CD4-positive, alpha-beta T cell (primary cell): ENCODE measurements at places on chromosomes 16 and 17. TPM values are rescaled to one million over a fixed set of nuclear protein-coding genes. Genes with fewer than 3 reads are reported as not detected.

DNA sequence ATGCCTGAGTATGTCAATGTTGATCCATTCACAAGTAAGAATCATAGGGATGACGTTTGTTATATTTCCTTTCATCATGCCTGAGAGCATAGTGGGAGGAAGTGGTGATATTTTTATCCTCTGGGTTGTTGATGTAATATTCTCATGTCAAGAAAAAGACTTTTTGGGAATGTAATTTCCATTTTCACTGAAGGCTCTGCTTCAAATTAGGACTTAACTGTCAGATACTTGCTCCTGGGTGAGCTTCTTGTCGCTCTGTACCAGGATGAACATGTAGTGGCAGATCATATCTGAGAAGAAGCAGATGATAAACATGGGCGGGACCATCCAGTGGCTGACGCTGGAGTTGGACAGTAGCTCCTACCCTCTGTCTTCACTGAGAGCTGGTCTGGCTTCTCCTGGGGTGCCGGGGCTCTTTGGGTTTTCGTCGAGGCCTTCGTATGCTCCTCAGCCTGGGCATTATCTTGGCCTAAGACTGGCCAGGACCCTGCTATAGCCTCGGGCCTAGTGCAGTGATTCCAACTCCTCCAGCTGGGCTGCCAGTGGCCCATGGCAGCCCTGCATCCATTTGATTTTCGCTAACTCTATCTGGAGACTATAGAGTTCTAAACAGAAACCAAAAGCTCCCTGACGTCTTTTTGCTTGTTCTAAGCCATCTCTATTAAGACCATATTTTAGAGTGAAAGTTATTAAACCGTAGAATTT lies 19.7 kb downstream of the CYB5B start:
- peaks cover 23% of the 10 kb centered on the region for H3K4me1 ChIP-seq
- H3K36me3 ChIP-seq: peaks cover 23% of the 10 kb centered on the region
- peak overlapping the region; percentile 73 for H3K27ac ChIP-seq
- H3K27me3 ChIP-seq: no peaks in the 10 kb centered on the region

DNA sequence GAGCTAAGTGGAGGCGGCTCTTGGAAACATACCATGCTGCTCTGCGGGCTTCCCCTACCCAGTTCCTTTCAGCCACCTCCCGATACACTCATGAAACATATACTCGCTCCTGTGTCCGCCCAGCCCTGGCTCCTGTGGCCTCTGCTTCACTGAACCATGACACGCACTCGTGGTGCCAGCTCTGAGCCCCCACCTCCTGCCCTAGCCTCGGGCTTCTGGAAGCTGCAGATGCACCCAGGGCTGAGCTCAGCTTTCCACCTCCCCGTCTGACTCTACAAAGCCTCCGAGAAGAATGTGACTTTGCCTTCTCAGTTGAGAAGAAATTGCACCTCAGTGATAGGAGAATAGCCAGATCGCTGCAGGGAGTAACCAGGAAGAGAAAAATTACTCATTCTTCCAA lies 11.0 kb downstream of the CALB2 start:
- H3K4me3 ChIP-seq: no peak overlapping the region
- H3K4me1 ChIP-seq: no peaks in the 10 kb centered on the region
- H3K36me3 ChIP-seq: no peaks in the 10 kb centered on the region
- no peak overlapping the region for H3K27ac ChIP-seq
- no peak for DNase-seq
- peaks cover 11% of the 10 kb centered on the region for H3K27me3 ChIP-seq

The IL34 gene
- total RNA-seq: 0.88 TPM

The UNC13D gene
- 110 TPM for total RNA-seq

The TRIM37 gene
- 18.0 TPM for total RNA-seq

- no peak overlapping the region for H3K27ac ChIP-seq
- DNase-seq: no peak
- no peaks in the 10 kb centered on the region for H3K27me3 ChIP-seq
- H3K36me3 ChIP-seq: no peaks in the 10 kb centered on the region
- no peak overlapping the region for H3K4me3 ChIP-seq
- H3K4me1 ChIP-seq: peaks cover 6% of the 10 kb centered on the region
Measured at GRCh38 chr16:56298948-56299596, 107.8 kb downstream of the GNAO1 start.

The KCNJ12 gene
- total RNA-seq: not detected

GRCh38 chr16:11721781-11722467 lies 20.7 kb downstream of the TXNDC11 start:
- no peak overlapping the region for H3K27ac ChIP-seq
- DNase-seq: no peak
- H3K27me3 ChIP-seq: no peaks in the 10 kb centered on the region
- no peak overlapping the region for H3K4me3 ChIP-seq
- H3K4me1 ChIP-seq: no peaks in the 10 kb centered on the region

DNA sequence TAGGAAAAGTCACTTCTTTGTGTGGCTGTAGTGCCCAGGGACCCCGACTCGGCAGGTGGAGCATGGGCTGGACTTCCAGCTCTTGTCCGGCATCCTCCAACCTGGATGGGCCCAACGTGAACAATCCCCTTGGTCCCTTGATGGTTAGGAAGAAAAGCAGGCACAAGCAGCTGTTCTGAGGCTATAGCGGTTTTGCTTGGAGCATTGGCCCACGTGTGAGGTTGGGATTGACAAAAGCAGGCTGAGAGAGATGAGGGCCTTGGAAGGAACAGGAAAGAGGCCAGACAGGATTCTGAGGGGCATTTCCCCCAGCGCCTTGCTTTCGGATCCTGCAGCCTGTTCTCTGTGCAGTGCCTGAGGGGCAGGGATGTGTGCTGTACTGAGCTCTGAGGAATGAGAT lies 28.1 kb downstream of the SCNN1B start:
- no peak for DNase-seq
- no peaks in the 10 kb centered on the region for H3K4me1 ChIP-seq
- no peaks in the 10 kb centered on the region for H3K36me3 ChIP-seq
- no peaks in the 10 kb centered on the region for H3K27me3 ChIP-seq
- no peak overlapping the region for H3K4me3 ChIP-seq
- H3K27ac ChIP-seq: no peak overlapping the region

DNA sequence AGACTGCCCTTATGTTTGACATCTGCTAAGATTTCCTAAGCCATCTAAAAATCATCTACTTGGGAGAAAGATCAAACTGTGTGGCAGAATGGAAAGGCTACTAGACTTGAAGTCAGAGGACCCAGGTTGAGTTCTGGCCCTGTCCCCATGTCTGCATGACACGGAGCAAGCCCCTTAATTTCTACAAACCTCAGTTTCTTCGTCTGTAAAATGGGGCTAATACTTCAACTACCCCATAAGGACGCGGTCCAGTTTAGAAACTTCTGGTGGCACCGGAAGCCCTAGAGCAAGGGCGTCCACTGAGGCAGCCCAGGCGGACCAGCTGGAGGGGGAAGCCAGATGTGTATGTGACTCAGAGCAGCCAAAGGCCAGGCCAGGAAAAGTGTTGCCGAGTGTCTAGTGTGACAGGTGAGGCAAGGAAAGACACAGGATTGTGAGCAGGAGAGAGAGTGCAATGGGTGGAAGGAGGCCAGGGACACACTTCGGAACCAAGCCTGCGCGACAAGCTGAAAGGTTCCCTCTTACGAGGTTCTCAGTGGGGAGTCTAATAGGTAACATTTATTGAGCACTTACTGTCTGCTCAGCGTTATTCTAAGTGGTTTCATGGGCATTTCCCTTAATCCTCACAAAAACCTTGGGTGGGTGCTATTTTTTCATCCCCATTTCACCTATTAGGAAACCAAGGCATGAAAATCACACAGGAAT lies 17.8 kb upstream of the PITPNM3 start:
- DNase-seq: no peak
- H3K27ac ChIP-seq: no peak overlapping the region
- no peak overlapping the region for H3K4me3 ChIP-seq
- no peaks in the 10 kb centered on the region for H3K27me3 ChIP-seq
- H3K36me3 ChIP-seq: peaks cover 5% of the 10 kb centered on the region

- peak; percentile 7 for DNase-seq
- H3K27me3 ChIP-seq: no peaks in the 10 kb centered on the region
- H3K4me3 ChIP-seq: peak overlapping the region; percentile 54
- H3K4me1 ChIP-seq: peaks cover 51% of the 10 kb centered on the region
- H3K27ac ChIP-seq: peak overlapping the region; percentile 30
- peaks cover 1% of the 10 kb centered on the region for H3K36me3 ChIP-seq
Measured at GRCh38 chr16:89764711-89765201, 43.4 kb downstream of the ZNF276 start.

GRCh38 chr16:86375364-86375763 lies 135.0 kb upstream of the FOXF1 start:
- H3K4me1 ChIP-seq: no peaks in the 10 kb centered on the region
- H3K27ac ChIP-seq: no peak overlapping the region
- H3K36me3 ChIP-seq: no peaks in the 10 kb centered on the region
- H3K4me3 ChIP-seq: no peak overlapping the region
- no peaks in the 10 kb centered on the region for H3K27me3 ChIP-seq
- DNase-seq: no peak

- H3K4me1 ChIP-seq: peaks cover 58% of the 10 kb centered on the region
- no peak overlapping the region for H3K27ac ChIP-seq
- DNase-seq: no peak
- no peaks in the 10 kb centered on the region for H3K27me3 ChIP-seq
- no peaks in the 10 kb centered on the region for H3K36me3 ChIP-seq
- no peak overlapping the region for H3K4me3 ChIP-seq
Measured at GRCh38 chr16:1305823-1306222, 3.6 kb upstream of the UBE2I start.

The CCL1 gene
- not detected for total RNA-seq

The MPP2 gene
- total RNA-seq: 4.0 TPM

The EME1 gene
- 0.36 TPM for total RNA-seq

The TM4SF5 gene
- not detected for total RNA-seq

The NPW gene
- total RNA-seq: not detected

The TBC1D3H gene
- not detected for total RNA-seq

The SPAG5 gene
- 17.0 TPM for total RNA-seq

The SYT17 gene
- total RNA-seq: not detected

- no peaks in the 10 kb centered on the region for H3K27me3 ChIP-seq
- peaks cover 32% of the 10 kb centered on the region for H3K36me3 ChIP-seq
- H3K27ac ChIP-seq: no peak overlapping the region
- no peak for DNase-seq
- H3K4me1 ChIP-seq: peaks cover 23% of the 10 kb centered on the region
Measured at GRCh38 chr17:40283662-40284061, 4.0 kb upstream of the CDC6 start.

GRCh38 chr17:30113213-30113612 lies 3.4 kb upstream of the NSRP1 start:
- H3K36me3 ChIP-seq: no peaks in the 10 kb centered on the region
- DNase-seq: no peak
- no peak overlapping the region for H3K4me3 ChIP-seq
- no peak overlapping the region for H3K27ac ChIP-seq
- H3K4me1 ChIP-seq: peaks cover 7% of the 10 kb centered on the region

DNA sequence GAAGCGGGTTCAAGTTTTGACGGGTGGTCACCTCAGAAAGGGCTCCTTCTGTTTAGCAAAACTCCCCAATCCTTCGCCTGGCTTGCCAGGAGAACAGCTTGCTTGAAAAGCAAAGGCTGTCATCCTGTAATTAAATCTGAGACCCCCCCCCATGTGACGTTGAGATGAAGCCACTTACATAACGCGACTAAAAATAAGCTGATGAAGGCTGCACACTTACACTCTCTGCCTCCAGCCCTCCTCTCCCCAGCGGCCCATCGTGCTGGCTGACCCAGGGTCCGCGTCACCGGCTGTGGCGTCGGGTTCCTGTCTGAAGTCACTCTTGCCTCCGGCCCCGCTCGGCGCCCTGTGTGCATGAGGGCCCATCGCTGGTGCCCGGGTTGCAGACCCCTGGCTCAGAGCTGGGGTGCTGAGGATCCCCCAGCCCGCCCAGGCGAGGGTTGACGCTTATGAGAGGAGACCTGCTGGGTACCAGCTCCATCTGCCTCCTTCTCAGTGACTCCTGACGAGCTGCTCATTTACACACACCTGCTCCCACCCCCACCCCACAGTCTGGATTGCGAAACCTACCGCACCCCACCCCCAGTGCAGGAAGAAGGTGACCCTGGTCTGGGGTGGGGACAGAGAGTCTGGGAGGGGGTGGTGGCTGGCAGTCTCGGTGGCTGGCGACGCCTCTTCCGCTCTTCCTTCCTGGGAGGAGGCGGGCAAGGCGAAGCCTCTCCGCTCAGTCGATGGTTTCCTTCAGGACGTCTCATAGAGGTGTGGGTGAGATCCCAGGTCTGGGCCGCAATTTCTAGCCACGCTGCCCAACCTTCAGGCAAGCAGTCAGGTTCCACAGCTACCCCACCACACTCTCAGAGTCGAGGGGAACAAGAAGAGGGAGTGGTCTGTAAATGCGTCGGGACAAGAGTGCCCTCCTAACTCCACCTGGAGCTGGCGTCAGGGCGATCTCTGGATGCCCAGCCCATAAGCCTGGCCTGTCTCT lies 3.1 kb upstream of the BAIAP2 start:
- no peak overlapping the region for H3K4me3 ChIP-seq
- peaks cover 11% of the 10 kb centered on the region for H3K27me3 ChIP-seq
- no peaks in the 10 kb centered on the region for H3K36me3 ChIP-seq
- peaks cover 25% of the 10 kb centered on the region for H3K4me1 ChIP-seq
- no peak overlapping the region for H3K27ac ChIP-seq

GRCh38 chr16:78961464-78961863 lies 639.1 kb downstream of the MAF start:
- H3K27me3 ChIP-seq: no peaks in the 10 kb centered on the region
- no peak overlapping the region for H3K4me3 ChIP-seq
- H3K4me1 ChIP-seq: no peaks in the 10 kb centered on the region
- H3K27ac ChIP-seq: no peak overlapping the region
- H3K36me3 ChIP-seq: no peaks in the 10 kb centered on the region

DNA sequence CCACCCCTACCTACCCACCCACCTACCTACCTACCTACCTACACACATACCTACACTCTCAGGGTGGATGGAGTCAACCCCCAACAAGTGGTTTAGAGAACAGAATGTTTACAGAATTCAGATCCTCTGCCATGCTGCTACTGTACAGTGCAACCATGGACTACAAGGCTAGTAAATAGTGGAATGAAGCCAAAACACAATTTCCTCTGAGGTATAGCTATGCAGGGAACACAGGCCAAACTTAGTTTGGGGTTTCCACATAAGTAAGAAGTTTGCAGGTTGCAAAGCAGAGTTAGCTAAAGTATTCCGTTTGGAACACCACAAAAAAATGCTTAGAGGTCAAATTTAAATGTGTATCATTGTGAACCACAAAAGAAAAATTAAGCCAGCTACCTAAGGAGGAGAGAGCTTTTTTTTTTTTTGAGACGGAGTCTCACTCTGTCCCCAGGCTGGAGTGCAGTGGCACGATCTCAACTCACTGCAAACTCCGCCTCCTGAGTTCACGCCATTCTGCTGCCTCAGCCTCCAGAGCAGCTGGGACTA lies 2.7 kb upstream of the AP1G1 start:
- no peak overlapping the region for H3K4me3 ChIP-seq
- no peaks in the 10 kb centered on the region for H3K36me3 ChIP-seq
- peaks cover 25% of the 10 kb centered on the region for H3K4me1 ChIP-seq
- H3K27ac ChIP-seq: no peak overlapping the region
- H3K27me3 ChIP-seq: no peaks in the 10 kb centered on the region

- DNase-seq: no peak
- no peak overlapping the region for H3K27ac ChIP-seq
- no peaks in the 10 kb centered on the region for H3K27me3 ChIP-seq
- H3K4me1 ChIP-seq: peaks cover 6% of the 10 kb centered on the region
- no peak overlapping the region for H3K4me3 ChIP-seq
Measured at GRCh38 chr17:58277802-58278595, 2.7 kb downstream of the MPO start.

GRCh38 chr17:29747660-29748059 lies 124.9 kb upstream of the CORO6 start:
- peaks cover 22% of the 10 kb centered on the region for H3K36me3 ChIP-seq
- no peak for DNase-seq
- no peak overlapping the region for H3K4me3 ChIP-seq
- no peak overlapping the region for H3K27ac ChIP-seq
- H3K4me1 ChIP-seq: peaks cover 7% of the 10 kb centered on the region

The KRT39 gene
- total RNA-seq: not detected

The CA7 gene
- not detected for total RNA-seq

The CDH13 gene
- not detected for total RNA-seq

The KRT36 gene
- not detected for total RNA-seq
